ENCODE measurements at places on chromosomes 6 and 20. TPM values are rescaled to one million over a fixed set of nuclear protein-coding genes. Genes with fewer than 3 reads are reported as not detected.

- DNase-seq: no peak
Measured at GRCh38 chr6:113599444-113599843, 257.7 kb upstream of the MARCKS start.

- no peak for DNase-seq
Measured at GRCh38 chr6:4059115-4059777, 19.7 kb downstream of the FAM217A start.

DNA sequence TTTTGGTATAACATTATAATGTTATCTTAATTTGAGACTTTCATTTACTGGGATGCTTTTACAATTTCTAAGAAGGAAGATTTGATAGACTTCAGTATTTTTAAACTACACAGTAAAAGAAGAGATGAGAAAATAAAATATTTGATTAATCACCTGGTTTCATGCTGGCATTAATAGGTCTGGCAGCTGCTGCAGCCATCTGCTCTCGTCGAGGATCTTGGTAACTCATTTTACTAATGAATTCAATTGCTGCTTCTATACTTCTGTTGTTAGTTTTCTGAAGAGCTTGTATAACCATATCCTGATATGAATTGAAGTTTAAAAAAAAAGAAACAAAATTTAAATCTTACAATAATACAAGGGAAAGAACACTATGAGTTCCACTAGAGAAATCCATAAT lies 23.0 kb downstream of the LATS1 start:
- no peak for DNase-seq

- DNase-seq: no peak
Measured at GRCh38 chr6:127515234-127515793, 3.8 kb downstream of the MTCL3 start.

- no peak for DNase-seq
Measured at GRCh38 chr6:35931120-35931561, 10.2 kb upstream of the SRPK1 start.

- DNase-seq: no peak
Measured at GRCh38 chr6:124963416-124963785, 1.2 kb downstream of the RNF217 start.

DNA sequence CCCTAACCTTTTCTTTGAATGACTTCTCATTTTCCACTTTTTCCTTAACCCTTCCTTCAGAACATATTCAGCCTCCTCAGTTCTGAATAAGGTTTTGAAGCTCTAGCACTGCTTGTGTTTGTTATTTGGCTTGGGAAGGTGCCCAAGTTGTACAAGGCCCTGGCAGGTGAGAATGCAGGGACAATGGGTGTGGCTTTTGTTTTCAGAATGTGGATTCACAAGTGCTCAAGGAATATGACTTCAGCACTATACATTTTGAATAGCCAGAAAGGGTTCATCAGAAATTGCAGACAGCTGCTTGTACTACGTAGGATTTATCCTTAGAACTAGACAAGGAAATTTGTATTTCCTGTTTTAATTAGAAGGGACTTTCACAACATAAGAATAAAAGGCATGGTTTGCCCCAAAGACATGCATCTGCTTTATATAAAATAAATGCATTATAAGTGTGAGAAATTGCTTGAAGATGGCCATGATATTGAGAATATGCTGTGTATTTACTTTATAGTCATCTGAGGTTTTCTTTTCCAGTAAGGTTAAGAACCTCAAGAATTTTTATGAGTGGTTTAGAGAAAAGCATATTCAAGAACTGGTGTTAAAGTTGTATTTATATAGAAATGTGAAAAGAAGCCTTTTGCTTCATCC lies 29.3 kb upstream of the PRDM1 start:
- peak; percentile 27 for DNase-seq

- DNase-seq: no peak
Measured at GRCh38 chr6:122730775-122731386, 48.6 kb upstream of the FABP7 start.

- peak; percentile 74 for DNase-seq
Measured at GRCh38 chr6:29887330-29887818, 55.0 kb upstream of the HLA-A start.

DNA sequence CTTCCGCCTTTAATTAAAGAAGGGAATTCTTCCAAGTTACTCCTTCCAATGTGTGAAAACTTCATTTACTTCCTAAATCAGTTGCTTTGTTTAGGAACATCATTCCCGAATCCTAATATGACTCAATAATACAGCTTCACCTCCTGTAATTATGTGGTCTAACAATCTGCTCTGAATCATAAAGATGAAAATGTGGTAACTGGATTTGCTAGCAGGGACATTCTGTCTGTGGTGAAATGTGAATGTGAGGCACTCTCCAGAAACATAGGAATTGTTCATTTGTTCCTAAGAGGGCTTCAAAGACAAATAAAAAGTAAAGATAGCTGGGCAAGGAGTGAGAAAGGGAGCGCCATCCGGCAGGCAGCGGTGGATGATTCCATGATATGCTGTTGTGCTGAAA lies 678.1 kb downstream of the KIF16B start:
- no peak for DNase-seq

- no peak for DNase-seq
Measured at GRCh38 chr6:108563292-108563691, 2.6 kb downstream of the FOXO3 start.

Gene TRAPPC3L
- not detected for total RNA-seq

Gene MYB
- 53.7 TPM for total RNA-seq

Gene CYP21A2
- total RNA-seq: not detected

Gene UBE2V1
- total RNA-seq: 104 TPM

Gene ROS1
- total RNA-seq: 4.1 TPM

Gene FAM184A
- 2.9 TPM for total RNA-seq

Gene RBPJL
- not detected for total RNA-seq

Gene HLA-E
- 467 TPM for total RNA-seq
